Effector memory CD8-positive, alpha-beta T cell (primary cell): ENCODE measurements at places on chromosomes 12 and 14.
A peak's percentile ranks its signal among the peaks of the same experiment; 100 is the strongest.

DNA sequence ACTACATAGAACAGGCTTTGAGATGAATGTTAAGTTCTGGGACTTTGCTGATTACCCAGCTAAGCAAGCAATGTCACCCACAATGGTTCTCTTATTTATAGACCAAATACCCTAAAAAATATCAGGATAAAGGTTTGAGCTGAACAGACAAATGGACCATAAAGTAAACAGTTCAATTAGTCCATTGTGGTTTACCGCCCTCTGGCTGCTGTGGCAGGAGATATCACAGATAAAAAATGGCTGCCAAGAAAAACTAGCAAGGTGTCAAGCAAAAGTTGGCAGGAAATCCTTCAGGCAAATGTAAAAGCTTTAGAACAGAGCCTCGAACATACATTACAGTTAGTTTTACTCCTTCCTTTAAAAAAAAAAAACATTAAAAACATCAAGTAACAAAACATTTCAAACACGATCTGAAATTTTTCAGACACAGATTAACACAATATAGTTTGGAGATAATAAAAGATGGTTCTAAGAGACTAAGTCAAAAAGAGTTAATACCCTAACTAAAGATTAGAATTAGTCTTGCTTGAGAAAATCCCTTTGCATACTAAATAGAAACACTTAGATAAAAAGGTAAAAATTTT lies 41.3 kb downstream of the MED13L start:
- DNase-seq, result peak; percentile 17

DNA sequence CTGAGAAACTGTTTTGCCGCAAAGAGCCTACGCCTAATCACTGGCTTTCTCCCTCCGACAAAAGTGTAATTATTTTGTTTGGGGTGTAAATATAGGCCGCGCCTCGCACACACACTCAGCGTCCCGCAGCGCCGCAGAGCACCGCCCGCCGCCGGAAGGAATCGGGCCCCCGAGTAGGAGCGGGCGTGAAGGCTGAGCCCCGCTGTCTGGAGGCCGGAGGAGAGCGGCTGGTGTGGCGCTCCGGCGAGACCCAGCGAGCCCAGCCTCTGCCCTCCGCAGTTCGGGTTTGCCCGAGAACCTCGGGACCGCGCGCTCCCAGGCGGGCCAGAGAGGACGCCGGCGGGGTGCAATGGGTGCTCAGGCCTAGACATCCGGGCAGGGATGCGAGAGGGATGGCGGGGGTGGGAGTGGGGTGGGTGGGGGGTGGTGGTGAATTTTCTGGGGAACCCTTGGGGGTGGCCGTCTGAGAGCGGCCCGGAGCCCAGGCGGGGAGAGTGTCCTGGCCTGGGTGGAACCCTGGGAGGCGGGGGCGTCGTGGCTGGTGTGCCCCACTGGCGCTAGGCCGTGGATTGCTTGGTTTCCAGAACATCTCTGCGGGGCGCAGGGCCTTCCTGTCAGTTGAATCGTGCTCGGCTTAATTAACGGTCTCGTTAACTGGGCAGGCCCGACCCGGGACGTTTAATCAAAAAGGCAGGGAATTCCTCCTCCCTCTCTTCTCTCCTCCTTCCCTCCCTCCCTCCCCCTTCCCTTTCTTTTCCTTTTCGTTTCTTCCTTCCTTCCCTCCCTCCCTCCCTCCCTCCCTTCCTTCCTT lies 4.7 kb upstream of the LHX5 start:
- no peak for DNase-seq

- DNase-seq, result no peak
Observed at GRCh38 chr14:102203382-102203781, 63.7 kb downstream of the WDR20 start.

GRCh38 chr14:23562822-23563472 lies 4.6 kb downstream of the AP1G2 start:
- DNase-seq, result peak; percentile 50

DNA sequence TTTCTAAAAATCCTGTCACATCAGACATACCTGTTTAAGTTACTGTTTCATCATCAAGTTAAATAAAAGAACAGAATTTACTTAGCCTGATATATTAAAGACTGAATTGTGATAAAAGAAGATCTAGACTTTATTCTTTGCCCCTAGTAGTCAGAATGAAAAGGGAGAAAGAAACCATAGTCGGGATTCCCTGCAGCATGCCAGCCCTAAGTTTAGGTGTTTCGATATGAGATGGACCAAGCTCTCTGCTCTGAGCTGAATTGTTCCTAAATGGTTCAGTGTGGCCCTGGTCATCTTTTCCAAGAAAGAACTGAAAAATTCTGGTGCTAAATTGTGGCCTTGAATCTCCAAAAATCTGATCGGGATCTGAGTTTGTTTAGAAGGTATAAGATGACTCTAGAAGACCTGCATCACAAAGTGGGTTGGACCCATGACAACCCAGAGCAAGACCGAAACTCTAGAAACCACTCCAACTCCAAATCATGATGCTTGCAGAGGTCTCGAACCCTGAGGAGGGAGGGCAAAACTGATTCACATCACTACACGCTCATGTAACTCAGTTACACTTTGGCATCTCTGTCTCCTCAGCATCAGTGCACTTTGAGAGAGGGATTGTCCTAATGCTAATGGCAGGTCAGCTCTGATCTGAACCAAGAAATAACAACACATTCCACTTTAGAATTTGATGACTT lies 15.7 kb downstream of the PTGER2 start:
- DNase-seq, result no peak

GRCh38 chr14:35398071-35398584 lies 6.4 kb downstream of the NFKBIA start:
- DNase-seq, result no peak

GRCh38 chr12:120388691-120389481 lies 19.9 kb upstream of the MSI1 start:
- no peak for DNase-seq

- no peak for DNase-seq
Observed at GRCh38 chr14:30521899-30522736, 36.8 kb upstream of the G2E3 start.

GRCh38 chr12:115203701-115204100 lies 519.7 kb upstream of the TBX3 start:
- no peak for DNase-seq

DNA sequence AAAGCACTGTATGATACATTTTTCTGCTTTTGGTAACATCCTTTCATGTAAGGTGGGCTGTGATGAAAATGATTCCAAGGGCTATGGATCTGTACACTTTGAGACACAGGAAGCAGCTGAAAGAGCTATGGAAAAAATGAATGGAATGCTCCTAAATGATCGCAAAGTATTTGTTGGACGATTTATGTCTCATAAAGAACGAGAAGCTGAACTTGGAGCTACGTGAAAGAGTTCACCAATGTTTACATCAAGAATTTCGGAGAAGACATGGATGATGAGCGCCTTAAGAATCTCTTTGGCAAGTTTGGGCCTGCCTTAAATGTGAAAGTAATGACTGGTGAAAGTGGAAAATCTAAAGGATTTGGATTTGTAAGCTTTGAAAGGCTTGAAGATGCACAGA lies 22.1 kb upstream of the SRGAP1 start:
- no peak for DNase-seq

DNA sequence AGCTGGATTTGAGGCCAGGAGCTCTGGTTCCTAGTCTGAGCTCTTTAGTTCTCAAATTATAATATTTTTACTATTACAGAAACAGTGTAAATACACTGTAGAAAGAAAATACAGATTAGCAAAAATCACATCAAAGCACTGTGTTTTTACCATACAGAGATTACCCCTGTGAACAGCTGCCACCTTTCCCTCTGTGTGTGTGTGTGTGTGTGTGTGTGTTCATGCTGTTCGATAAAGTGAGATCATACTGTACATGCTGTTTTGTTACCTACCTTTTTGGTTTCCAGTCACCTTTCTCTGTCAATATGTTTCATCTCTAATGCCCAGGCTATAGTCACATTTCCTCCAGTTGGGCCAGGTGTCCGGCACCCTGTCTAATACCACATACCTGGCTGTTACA lies 26.9 kb downstream of the MVK start:
- no peak for DNase-seq

- DNase-seq, result no peak
Observed at GRCh38 chr14:59246566-59246965, 58.1 kb downstream of the DAAM1 start.
